ENCODE measurements at places on chromosomes 4 and X. TPM values are rescaled to one million over a fixed set of nuclear protein-coding genes. Genes with fewer than 3 reads are reported as not detected.

The NCAPG gene
- total RNA-seq = 43.4 TPM

The GABRG1 gene
- not detected for total RNA-seq

The ADGRA3 gene
- total RNA-seq = 5.1 TPM

The GPR101 gene
- not detected for total RNA-seq

The NPNT gene
- not detected for total RNA-seq
